Erythroblast (primary cell): ENCODE measurements at places on chromosomes 4 and X.

- DNase-seq: no peak
Measured at GRCh38 chrX:10633722-10634121, 13.3 kb upstream of the MID1 start.

DNA sequence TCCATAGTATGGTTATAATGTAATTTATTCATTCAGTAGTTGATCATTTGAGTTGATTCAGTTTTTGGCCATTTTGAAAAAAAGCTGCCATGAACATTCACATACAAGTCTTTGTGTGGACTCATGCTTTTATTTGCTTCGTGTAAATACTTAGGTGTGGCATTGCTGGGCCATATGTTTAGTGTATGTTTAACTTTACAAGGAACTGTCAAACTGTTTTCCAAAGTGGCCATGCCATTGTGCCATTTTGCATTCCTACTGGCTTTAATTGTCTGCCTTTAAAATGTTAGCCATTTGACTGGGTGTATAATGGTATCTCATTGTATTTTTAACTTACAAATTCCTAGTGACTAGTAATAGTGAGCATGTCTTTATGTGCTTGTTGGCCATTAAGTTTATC, 8.8 kb downstream of the MTM1 start:
- no peak for DNase-seq

GRCh38 chr4:1238676-1239000, 10.3 kb downstream of the CTBP1 start:
- no peak for DNase-seq

- no peak for DNase-seq
Measured at GRCh38 chr4:80094191-80094590, 21.2 kb upstream of the ANTXR2 start.

- DNase-seq: no peak
Measured at GRCh38 chr4:105837037-105837436, 58.2 kb upstream of the NPNT start.

GRCh38 chr4:154807042-154807630, 26.1 kb downstream of the RBM46 start:
- peak; percentile 56 for DNase-seq

DNA sequence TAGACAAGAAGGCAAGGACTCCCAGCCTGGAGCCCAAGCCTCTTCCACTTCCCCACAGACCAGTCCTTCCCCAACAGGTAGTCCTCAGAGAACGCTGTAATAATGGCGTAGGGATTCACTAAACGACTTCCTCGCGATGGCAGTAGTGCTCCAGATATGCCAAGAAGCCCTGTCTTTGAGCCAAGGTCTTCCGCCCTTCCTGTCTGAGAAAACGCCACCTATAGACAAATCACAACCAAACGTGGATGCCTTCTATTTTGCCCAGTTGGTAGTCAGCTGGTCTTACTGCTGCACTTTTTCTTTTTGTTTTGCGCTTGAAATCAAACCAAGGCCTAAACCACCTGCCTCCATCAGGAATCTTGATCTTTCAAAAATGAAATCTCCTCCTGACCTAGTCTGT, 203.3 kb downstream of the OR13H1 start:
- no peak for DNase-seq

- no peak for DNase-seq
Measured at GRCh38 chrX:38750551-38750950, 50.7 kb upstream of the MID1IP1 start.

DNA sequence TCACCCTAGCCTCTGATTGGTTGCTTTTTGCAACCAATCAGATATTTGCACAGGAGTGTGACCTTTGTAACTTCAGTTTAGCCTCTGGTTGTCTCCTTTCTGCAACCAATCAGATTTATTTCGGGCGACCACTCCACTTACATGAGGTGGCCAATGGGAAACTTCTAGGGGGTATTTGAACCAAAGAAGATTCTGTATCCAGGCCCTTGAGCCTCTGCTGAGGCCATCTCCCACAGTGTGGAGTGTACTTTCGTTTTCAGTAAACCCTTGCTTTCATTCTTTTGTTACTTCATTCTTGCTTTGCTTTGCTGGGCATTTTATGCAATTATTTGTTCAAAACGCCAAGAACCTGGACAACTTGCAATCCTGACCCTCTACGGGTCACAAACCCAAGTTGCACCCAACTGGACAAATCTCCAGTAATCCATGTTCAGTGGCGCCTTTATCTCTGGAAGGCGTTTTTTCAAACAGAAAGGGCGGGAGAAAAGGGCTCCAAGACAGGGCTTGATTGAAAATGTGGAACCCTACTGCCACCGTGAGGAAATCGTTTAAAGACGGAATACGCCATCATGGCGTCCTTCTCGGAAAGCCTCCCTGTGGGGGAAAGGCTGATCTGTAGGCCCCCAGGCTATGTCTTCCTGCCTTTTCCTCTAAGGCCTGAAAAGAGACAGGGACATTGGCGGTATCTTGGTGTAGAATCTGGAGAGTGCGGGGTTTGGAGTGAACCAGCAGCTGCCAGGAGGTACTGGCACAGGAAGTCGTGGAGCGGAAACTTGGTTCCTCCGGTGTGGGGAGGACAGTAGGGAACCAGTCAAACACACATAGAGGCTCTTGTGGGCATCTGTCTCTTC, 184.6 kb downstream of the OR13H1 start:
- DNase-seq: no peak

GRCh38 chr4:39756159-39756558, 58.2 kb downstream of the UBE2K start:
- DNase-seq: no peak

- no peak for DNase-seq
Measured at GRCh38 chr4:42710761-42711160, 53.9 kb upstream of the ATP8A1 start.

DNA sequence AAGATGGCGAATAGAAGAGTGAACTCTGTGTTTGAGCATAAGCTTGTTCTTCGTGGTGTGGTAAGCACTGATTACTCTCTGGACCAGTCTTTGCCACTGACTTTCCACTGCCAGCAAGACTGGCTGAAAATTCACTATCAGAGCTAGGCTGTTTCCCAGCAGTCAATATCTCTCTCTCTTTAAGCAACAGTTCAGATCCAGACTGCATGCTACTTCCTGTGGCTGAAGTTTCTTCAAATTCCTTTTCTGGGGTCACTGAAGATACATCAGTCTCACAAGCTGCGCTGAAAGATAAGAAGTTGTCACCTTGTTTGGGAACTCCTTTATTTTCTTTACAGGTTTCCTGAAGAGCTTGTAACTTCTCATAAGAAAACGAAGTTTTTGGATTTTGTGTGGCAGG, 54.0 kb upstream of the FAM120C start:
- no peak for DNase-seq

GRCh38 chr4:100690812-100691211, 173.0 kb upstream of the EMCN start:
- DNase-seq: no peak

GRCh38 chrX:7244405-7244804, 96.5 kb upstream of the PUDP start:
- no peak for DNase-seq

DNA sequence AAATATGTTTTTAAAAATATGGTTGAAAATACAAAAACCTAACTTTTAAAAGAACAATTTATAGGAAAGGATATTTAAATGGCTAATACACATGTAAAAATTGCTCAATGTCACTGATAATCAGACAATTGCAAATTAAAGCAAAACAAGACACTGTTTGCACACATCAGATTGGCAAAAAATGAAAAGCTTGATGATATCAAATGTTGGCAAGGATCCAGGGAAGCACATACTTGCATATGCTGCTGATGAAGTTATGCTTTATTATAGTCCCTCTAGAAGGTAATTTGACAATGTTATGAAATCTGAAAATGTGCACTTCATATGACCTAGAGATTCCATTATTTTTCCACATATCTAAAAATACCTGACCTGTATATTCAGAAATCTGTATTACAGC, 45.7 kb upstream of the EPGN start:
- no peak for DNase-seq

DNA sequence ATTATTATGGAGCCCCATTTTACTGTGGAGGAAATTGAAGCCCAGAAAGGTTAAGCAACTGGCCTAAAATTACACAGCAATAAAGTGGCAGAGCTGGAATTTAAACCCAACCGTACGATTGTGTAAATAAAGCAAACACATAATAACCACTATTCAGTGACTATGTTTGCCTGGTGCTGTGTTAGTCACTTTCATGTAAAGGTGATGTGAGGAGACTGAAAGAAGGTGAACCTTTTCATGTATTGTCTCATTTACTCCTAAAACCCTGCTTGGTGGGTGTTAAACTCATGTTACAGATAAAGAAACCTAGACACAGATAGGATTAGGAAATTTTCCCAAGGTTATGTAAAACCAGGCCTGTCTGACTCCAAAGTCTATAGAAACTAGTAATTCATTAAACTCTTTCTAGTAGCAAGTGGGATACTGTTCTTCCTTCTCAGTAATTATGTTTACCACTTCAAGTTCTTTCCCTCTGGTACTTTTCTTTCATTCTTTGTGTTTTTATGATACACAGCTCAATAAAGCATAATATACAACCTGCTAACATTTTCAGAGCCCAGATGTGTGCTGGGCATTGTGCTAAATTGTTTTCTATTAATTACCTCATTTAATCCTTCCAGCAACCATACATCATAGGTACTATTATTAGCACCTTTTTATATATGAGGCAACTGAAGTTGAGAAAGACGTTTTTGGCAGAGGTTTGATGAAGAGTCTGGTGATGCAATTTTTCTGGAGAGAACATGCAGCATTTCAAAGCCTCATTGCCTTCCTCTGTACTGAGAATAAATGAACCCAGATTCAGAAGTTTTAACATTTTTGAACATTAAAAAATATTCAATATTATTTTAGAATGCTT, 202.7 kb downstream of the SPRY1 start:
- DNase-seq: peak; percentile 17

DNA sequence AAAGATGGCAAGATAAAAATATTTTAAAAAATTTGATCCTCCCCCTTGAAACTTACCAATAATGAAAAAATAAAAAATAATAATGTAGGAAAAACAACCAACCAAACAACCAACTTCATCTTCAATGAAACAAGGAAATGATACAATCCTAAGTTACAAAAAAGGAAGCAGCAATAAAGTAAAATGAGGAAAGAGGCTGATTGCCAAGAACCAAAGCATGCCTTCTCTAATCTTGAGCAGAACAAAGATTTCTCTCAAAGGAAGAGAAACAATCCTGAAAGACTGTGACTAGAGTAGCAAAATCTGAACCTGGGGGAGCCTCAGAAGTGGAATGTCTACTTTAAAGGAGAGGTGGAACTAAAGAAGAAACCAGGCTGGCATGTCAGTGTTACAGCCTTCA, 10.9 kb upstream of the WDFY3 start:
- DNase-seq: no peak

DNA sequence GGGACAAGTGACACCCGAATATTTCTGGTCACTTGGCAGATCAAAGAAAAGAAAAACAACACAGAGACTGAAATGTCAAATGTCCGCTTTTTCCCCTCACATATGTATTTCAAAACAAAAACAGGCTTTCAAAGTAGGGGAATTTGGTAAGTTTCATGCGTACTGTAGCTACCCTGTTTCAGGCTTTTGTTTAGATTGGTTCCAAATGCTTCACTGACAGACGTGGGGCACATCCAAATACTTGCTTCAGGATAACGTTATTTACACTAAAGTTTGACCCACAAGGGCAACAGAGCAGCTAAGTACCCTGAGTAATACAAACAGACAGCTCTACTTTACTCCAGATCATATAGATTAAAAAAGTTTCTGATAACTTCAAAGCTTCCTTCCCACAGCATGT, 804.5 kb upstream of the POU3F4 start:
- no peak for DNase-seq
